Activated CD8-positive, alpha-beta memory T cell treated with anti-CD3 and anti-CD28 coated beads, Interleukin-2, amount 10 ng/mL, durations not matched to agents 7 days and 5 days (primary cell): ENCODE measurements at places on chromosomes 6 and 20. TPM values are rescaled to one million over a fixed set of nuclear protein-coding genes. Genes with fewer than 3 reads are reported as not detected.

- no peak for DNase-seq
Measured at GRCh38 chr6:115540077-115540869, 520.4 kb downstream of the FRK start.

GRCh38 chr20:49668181-49668877, 45.3 kb downstream of the B4GALT5 start:
- DNase-seq: peak; percentile 91

- DNase-seq: no peak
Measured at GRCh38 chr6:43977404-43978111, 149.7 kb downstream of the MRPL14 start.

- no peak for DNase-seq
Measured at GRCh38 chr20:5216663-5217062, 89.9 kb downstream of the CDS2 start.

DNA sequence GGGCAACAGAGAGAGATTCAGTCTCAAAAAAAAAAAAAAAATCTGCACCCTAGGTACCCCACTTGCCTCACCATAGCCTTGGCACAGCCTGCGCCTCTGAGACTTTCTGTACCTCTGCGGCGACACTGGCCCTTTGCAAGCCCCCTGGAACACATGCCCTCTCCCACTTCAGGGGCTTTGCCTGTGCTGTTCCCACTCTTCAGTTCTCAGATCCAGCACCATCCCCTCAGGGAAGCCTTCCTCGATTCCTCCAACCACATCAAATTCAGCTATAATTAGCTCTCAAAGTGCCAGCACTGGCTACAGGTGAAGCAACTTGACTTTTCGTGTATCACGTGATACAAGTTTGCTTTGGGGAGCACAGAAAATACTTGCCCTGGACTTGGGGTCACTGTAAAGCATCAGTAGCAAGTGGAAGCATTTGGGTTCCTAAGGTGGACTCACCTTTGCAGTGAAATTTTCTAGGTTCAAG, 2.1 kb upstream of the UBE2V1 start:
- DNase-seq: no peak

DNA sequence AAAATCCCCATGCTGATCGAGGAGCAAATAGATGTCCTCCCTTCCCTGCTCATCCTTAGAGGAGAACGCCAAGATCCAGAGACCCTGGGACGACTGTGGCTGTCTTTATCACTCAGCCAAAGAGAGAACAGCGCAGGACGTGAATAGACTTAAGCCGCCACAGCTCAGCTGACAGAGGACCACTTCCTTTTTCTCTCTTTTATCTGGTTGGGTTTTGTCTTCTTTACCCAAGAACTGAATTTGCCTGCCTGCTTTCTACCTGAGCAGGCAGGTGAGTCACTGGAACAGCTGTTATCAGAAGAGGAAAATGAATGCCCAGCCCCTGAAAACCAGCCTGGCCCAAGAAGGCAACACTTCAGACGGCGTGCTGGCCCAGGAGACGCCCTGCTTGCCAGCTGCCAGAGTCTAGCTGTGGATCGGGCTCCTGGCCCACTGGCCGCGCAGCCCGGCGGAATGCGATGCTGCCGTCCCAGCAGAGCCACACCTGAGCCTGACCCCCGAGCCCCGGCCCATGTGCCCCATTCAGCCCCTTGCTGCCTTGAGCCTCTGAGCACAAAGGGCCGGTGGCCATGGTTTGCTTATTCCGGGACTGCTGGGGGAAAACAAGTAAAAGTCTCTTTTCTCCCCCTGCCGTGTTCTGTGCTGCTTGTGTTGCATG, 82.1 kb downstream of the TCP11 start:
- no peak for DNase-seq

DNA sequence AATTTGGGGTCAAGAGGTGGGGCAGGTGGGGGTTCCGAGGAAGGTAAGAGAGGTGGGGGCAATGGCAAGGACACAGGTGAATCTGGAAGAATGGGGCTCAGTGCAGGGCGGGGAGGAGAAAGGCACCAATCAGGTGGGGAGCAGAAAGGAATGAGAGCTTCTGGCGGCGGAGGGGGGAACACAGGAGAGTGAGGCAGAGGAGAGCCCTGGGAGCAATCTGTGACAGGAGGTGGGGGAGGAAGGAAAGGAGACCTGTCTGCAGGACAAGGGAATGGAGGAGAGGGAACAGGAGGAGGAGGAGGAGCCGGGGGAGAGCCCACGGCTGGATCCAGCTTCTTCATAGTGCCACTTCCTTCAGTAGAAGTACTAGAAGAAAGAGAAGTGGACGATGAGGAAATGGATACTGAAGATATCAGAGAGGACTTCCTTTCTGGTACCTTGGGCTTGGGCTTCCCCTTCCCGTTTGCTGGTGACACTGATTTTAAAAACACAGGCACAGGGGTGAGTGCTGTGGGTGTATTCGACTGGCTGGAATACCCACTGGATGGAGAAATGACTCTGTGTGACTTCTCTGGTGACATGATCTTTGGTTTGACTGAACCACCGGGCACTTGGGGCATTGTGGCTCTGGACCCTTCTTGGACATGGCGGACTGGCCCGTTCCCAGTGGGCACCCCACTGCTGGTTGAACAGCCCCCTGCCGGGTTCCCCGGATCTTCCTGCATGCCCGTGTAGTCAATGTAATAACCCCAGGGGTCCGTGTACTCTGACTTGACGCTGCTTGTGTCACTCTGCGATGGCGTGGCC, 27.4 kb downstream of the HEBP2 start:
- DNase-seq: no peak

DNA sequence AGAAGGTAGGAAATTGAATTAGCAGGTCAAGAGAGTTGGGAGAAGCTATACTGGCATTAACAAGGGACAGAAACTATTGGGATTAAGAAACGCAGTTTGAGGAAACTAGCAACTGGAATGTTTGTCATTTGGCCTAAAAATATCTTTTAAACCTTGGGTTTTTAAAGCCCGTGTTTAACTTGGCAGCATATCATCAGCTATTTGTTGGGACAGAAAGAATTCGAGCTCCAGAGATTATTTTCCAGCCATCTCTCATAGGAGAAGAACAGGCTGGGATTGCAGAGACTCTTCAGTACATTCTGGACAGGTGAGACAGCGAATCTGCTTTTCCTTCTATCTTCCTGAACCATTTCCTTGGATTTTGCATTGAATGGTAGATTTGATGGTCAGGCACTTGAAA, 17.8 kb downstream of the ACTR5 start:
- DNase-seq: no peak

The HLA-DOB gene
- total RNA-seq: 2.7 TPM

The PNLDC1 gene
- total RNA-seq: 0.75 TPM

The LIME1 gene
- total RNA-seq: 138 TPM

The MCHR2 gene
- not detected for total RNA-seq
